ENCODE measurements at places on chromosomes 1 and 21.
A peak's percentile ranks its signal among the peaks of the same experiment; 100 is the strongest.

GRCh38 chr1:8455700-8456307 lies 137.9 kb downstream of the SLC45A1 start:
- DNase-seq = no peak

- no peak for DNase-seq
Measured at GRCh38 chr1:162335126-162335525, 41.5 kb downstream of the SPATA46 start.

DNA sequence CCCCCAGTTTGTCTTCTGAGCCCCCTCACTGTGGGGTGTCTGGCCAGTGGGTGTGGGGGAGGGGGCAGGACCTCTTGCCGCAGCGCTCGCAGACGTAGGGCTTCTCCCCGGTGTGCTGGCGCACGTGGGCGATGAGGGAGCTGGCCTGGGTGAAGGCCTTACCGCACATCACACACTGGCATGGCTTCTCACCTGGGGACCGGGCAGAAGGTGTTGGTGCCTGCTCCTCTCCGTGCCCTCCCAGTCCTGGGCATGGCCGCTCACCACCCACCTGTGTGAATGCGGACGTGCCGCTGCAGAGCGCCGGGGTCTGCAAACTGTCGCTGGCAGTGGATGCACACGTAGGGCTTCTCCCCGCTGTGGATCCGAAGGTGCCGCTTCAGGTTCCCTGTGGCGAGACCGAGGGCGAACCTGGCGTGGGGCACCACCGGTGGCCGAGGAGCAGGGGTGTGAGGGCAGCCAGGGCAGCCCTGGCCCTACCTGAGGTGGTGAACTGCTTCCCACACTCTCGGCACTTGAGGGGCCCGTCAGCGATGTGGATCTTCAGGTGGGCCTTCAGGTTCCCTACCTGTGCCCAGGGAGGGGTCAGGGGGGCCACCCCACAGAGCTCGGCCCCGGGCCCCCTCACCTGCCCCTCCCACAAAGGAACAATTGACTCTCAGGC lies 32.4 kb downstream of the ZBTB17 start:
- no peak for DNase-seq

DNA sequence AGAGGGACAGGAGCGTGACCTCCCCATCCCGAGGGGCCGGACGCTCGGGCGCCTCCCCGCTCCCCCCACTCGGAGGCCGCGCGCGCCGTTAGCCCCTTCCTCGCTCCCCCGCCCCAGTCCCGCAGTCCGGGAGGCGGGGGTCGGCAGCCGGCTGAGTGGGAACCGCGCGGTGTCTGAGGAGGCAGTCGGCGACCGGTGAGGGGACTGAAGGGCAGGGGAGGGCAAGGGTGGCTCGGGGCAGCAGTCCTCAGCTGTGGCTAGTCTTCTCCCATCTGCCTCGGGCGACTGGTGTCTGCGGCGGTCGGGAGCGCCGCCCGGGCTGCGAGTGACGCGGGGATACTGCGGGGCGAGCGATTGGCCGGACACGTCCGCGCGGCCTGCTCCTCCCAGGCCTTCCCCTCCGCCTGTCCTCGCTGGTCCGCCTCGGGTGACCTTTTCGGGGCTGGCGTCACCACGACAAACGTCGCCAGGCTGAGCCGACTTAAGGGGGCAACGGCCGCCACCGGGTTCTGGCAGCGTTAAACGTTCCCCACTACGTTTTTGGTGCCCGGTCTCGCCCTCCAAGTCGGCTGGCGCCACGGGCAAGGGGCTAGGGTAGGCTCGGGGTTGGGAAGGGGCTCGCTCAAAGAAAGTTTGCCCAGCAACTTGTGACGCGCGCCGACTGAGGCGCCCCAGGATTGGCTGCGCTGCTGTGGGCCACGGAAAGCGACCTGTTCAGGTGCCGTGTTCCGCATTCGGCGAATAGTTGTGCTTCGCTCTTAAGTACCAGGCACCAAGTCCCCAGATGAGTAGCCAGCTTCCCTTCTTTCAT lies 538 bp downstream of the ZNF672 start:
- no peak for DNase-seq

DNA sequence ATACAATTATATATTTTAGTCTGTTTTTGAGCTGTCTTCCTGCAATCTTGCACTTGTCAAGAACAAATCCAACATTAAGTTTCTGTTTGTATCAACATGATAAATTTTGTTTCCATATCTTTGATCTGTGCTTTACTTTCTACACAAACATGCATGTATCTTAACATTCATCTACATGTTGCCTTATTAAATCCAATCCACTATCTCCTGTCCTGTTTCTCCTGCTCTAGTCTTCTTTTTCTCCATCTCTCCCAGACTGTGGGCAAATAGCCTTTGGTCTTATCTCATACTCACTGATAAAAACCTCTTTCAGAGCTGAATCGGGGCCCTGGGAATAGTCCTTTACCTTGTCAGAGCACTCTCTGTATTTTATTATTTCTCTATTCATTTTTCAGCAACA lies 101.3 kb downstream of the PLPPR4 start:
- DNase-seq = no peak

DNA sequence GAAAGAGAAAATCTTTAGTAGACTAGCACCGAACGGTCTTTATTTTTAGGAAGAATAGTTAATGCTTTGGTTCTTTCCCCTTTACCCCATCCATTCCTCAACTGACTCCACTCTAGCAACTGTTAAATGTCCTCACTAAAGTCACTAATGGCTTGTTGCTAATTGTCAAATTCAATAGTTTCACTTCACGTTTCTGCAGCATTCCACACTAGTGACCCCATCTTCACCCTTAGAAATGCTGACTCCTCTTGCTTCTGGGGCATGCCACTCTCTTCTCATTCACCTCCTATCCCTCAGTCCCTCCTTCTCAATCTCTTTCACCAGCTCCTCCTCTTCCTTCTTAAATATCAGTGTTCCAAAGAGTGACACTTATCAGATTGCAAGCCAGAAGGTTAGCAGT lies 19.4 kb upstream of the CADM3 start:
- no peak for DNase-seq

GRCh38 chr1:3522564-3523265 lies 68.2 kb downstream of the ARHGEF16 start:
- peak; percentile 82 for DNase-seq

DNA sequence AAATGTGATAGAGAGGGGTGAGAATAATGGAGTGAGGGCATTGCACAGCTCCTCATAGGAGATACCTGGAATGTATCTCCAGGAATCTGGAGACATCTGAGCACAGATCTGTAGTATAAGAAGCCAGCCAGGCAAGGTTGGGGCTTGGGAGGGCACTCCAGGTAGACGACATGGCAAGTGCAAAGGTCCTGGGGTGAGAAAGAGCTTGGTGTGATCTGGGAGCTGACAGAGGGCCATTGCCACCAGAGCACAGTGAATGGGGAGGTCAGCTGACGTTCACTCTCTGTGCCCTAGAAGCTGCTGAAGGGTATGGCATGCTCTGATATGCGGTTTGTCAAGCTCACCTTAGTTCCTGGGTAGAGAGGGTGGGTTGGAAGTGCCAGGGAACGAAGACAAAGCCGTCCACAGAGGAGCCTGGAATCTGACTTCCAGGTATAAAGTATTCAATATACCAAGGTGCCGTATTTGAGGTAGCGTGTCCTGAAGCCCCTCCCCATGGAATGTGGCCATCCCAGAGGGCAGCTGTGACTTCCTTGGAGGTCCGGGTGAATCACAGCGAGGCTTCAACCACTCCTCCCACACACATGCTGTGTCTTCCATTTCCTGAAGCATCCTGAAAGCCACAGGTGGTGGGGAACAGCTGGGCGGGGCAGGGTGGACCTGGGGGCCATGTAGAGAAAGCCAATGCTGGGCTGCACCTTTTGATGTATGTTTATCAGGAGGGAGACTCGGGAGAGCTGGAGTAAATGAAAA lies 182.7 kb upstream of the KLHDC7A start:
- no peak for DNase-seq

DNA sequence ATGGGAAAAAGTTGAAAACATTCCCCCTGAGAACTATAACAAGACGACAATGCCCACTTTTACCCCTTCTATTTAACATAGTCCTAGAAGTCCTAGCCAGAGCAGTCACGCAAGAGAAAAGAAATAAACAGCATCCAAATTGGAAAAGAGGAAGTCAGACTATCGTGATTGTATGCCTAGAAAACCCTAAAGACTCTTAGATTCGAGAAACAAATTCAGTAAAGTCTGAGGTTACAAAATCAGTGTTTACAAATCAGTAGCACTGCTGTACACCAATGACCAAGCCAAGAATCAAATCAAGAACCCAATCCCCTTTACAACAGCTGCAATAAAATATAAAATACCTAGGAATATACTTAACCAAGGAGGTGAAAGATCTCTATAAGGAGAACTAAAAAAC lies 72.4 kb downstream of the POU2F1 start:
- no peak for DNase-seq

DNA sequence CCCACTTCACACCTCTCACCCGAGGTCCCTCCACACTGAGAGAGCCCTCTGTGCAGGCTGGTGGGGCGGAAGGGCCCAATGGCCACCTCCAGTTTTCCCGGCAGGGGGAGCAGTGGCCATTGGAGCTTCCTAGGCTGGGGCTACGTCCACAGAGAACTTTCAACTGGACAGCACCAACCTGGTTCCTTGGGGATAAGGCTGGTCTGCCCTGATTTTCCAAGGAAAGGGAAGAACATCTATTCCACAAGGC lies 20.3 kb upstream of the LAPTM5 start:
- no peak for DNase-seq

DNA sequence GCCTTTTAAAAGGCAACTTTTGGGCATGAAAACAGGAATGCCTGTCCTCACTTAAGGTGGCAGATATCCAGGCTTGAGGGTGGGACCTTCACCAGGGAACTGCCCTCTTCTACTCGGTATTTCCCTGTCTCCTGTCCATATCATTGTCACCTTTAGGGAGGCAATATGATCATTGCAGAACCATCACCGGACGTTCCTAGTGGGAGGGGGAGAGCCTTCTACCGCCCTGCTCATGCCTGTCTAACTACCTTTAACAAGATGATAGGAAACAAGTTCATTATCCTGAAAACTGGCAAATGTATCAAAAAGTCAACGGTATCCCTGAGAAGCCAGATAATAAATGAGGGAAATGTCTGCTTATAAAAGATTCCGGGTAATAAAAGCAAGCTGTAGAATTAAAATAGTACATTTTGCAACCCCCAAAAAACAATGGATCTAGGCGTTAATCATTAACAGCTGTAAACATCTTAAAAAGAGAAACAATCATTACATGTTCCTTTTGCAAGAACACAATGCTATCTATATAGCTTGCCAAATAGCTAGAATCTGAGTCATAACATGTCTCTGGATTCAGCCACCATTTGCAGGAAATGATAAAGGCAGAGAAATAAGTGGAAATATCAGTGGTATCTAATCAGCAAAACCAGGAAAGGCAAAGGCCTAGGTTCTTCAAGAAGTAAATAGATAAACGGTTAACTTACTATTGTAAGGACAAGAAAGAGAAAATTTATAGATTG lies 852.9 kb upstream of the ADGRL4 start:
- DNase-seq = peak; percentile 82

GRCh38 chr1:104463126-104463697 lies 713.5 kb downstream of the AMY1C start:
- no peak for DNase-seq

DNA sequence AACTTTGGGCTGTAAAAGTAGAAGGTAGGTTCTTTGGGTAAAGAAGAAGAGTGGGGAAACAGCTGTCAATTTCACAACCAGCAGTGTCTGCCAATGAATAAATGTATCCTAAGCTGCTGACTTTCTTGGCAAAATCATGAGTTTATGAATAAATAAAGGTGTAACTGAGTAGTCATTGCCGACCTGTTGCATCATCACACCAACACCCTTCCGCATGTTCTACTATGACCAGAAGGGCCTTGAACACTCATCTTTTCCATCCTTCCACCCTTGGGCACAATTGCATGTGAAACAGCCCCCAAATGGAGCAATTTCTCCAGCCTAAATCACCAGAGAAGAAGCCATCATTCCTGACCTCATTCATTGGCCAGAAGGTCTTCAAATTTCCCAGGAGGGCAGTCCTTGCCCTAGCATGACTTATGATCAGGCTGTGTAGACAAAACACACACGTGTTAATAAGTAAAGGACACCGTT lies 31.2 kb upstream of the QSOX1 start:
- DNase-seq = no peak

GRCh38 chr1:160053548-160054365 lies 16.2 kb downstream of the KCNJ10 start:
- no peak for DNase-seq

- DNase-seq = no peak
Measured at GRCh38 chr1:172658871-172659453, at the start of gene FASLG. TSS of gene FASLG (plus strand) at chr1:172659103. CDS start at chr1:172659202, 99 bp downstream.

- DNase-seq = no peak
Measured at GRCh38 chr1:202577381-202577780, 132.9 kb downstream of the SYT2 start.

DNA sequence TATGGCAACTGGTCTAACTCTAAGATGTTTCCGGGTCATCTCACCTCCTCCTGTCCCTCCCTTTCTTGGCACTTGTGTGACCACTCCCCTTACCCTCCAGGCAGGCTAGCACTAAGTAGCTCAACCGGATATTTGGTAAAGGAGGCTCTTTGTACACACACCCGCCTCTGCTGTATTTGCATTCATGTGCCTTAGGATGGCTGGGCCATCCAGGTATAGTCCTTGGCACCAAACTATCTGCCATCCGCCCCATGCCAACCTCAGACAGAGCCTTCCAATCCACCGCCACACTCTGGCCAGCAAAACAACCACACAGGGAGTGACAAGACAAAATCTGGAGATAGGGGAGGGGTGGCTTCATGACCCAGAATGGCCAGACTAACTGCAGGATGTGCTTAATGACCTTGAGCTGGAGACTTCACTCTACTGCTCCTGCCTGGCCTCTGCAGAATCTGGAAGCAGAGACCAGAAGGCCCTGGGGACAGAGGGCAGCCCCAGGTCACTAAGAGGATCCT lies 59.5 kb downstream of the CDK18 start:
- no peak for DNase-seq

DNA sequence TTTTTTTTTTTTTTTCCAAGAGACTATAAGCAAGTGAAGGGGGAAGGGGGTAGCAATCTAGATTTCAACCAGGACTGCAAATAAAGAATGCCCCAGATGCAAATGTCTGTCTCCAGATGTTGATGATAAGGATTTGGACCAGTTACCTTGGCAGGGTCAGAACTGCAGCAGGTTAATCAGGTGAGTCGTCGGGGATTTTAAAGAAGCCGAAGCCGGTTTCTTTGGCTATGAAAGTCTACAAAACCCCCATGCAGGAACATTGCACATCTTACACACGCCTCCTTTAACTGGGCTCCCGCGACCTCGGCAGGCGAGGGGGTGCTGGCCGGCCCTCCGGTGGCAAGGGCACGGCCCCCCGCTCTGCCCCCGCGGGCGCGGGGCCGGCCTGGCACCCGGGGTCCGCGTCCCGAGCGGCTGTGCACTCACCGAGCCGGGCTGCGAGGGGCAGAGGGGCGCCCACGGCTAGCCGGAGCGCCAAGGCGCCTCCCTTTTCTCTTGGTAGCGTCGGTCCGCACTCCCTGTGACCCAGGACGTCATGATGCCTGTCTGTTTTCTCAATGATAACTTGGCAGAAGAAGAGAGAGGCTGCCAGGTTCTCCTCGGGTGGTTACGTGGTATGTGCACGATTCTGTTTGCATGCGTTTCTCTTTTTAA lies 366.3 kb upstream of the ESRRG start:
- no peak for DNase-seq

- DNase-seq = no peak
Measured at GRCh38 chr21:34878501-34878900, 170.6 kb downstream of the RUNX1 start.
